Fibroblast of the aortic adventitia (primary cell): ENCODE measurements at places on chromosomes 3 and 15.

GRCh38 chr15:63805993-63806980, 27.5 kb downstream of the HERC1 start:
- no peak for DNase-seq

DNA sequence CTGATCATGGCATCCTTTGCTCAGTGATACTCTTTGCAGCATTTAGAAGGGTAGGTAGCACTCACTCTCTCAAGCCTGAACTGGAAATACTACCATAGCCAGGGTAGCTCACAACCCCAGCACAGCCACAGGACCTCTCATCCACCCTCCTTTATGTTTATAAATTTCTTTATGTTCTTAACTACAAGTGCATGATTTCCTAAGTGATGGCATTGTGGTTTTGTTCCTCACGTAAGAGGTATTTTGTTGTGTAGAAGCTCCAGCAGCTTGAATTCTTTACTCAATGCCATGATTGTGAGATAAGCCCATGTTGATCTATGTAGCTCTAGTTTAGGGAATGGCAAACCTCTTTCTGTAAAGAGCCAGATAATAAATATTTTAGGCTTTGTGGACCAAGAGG, 7.9 kb upstream of the RTP3 start:
- DNase-seq, result peak; percentile 89

DNA sequence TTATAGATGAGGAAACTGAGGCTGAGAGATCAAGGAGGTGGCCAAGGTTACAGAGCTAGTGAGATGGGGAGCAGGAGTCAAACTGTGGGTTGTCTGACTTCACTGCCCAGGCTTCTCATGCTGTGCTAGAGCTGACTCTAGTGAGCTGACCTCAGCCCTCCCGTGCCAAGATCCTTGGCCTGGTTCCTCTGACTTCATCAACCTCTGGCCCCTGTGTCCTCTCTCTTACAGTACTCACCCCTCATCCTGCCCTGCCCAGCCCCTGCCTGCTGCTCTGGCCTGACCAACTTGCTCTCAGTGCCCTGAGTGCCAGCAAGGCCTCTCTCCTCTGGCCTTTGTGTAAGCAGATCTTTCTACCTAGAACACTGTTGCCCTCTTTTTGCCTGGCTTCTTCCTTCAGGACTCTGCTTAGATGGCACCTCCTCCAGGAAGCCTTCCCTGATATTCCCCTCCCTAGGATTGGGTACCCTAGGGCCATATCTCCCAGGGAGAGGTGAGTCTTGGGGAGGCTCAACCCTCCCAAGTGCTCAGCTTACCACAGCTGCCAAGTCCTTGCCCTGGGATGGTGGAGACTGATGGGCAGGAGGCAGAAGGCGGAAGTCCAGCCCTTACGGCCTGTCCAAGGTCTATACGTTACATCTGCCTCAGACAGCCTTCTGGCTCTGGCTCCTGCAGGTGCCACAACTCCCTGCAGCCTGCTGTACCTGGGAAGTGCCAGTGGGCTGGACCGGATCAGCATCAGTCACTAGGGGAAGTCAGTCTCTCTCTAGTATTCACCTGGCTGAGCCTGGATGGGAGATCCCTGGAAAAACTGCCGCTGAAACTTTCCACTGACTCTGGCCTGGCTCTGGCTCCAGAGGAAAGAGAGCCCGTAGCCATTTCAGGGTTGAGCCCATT, 36.3 kb upstream of the FAM107A start:
- DNase-seq, result no peak

DNA sequence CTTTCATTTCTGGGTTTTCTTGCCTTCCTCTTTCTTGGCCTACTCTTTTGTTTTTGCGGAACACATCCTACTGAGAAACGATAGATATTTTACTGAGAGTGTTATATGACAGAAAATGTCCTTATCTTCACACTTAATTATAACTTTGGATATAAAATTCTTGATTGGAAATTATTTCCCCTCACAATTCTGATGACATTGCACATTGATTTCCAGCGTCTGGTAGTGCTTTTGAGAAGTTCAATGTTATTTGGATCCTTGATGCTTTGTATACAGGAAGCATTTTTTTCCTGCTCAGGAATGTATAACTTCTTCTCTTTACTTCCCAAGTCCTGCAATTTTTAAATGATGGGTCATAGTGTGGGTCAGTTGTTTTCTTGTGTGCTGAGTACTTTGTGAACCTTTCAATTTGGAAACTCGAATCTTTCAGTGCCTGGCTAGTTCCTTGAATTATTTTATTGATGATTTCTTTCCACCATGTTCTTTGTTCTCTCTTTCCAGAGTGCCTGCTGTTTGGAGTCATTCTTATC, 183.9 kb downstream of the PDCD6IP start:
- no peak for DNase-seq

DNA sequence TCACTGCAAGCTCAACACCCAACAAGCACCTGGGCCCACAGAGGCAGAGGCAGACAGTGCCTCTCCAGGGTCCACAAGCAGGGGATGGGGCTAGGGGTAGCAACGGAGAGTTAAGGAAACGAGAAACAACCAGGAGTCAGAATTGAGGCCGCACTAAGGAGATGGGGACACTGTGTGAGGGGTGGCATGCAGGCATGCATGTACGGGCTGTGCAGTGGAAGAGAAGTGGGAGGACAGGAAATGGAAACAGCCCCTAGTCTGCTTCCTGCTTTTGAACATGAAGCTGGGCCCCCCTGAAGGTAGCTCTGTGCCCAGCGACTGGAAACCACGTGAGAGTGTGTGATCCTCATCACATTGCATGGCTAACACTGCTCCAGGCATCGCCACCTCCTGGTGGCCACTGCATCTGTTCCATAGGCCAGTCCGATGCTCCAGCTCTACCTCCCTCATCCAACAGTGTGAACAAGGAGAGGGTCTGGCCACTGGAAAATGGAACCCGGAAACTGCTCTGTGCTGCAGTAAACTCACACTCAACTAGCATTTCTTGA, 44.0 kb downstream of the XXYLT1 start:
- DNase-seq, result no peak

DNA sequence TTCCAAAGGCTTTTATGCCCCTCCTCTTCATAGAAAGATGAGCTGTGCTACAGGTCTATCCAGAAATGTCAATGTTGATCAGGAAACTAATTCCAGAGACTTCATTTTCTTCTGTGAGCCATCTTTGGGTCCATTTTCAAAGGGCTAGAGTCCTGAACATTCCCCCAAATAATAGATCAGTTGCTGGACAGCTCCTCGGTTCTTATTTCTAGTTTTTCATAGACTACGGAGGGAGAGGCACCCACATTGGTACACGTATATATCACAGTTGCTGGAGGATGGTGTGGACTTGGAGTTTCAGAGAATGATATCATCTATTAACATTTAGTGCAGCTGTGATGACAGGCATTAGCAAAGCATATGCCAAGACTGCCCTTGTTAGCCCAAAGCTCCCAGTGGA, 59.1 kb downstream of the AGBL1 start:
- DNase-seq, result no peak

DNA sequence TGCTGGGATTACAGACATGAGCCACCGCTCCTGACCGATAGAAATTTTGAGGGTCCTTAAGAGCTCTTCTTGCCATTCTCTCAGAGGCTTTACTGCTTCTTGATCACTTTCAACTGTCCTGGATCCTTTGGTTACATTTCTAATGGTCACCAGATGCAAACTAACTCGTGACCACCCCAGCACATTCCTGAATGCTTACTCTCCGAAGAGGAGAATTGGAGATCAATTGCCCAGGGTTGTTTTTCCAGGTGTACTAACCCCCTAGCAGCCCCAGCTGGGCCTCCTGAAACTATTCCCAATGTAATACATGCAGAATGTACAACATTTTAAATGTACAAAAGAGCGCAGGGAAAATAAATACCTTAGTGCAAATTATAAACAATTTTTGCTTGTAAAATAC, 65.1 kb upstream of the TBL1XR1 start:
- no peak for DNase-seq

DNA sequence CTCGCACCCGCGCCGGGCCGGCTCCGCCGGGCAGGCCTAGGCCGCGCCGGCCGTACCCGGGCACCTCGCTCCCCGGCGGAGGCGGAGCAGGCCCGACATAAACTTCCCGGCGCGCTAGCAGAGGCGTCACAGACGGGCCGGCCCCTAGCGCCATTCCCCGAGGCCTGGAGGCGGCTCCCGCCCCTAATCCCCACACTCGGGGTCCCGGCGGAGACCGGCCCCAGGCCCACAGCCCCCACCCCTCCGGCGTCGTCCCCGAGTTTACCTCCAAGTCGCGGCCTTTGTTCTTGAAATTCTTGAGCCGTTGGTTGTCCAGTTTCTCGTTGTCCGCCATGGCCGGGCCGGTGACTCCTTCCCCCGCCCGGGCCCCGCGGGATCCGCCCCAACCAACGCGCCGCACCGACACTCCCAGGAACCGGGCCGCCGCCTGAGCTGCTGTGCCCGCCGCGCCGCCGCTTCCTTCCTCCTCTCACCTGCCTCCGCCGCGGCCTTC, 376 bp downstream of the KPNA4 start:
- peak; percentile 47 for DNase-seq

GRCh38 chr3:123201223-123201556, 553 bp upstream of the SEC22A start:
- no peak for DNase-seq

GRCh38 chr3:37770938-37771918, 90.5 kb upstream of the CTDSPL start:
- DNase-seq, result peak; percentile 27
